ENCODE measurements at places on chromosomes 1 and 21.

DNA sequence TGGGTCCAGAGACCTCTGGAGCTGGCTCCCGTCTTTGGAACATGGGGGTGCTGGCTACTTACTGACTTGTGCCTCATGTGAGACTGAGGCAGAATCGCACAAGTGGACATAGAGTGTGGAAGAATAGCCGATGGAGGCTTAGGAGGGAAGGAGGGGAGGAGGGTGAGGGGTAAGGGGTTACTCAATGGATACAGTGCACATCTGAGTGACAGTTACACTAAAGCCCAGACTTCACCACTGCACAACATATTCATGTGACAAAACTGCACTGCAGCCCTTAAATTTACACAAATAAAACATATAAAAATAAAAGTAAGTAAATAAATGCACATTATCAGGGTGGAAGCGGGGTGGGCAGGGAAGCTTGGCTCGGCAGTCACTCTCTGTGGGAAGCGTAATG lies 197.7 kb upstream of the RAB4A start:
- no peak for DNase-seq

- no peak for DNase-seq
Measured at GRCh38 chr1:28113242-28113572, 24.8 kb upstream of the EYA3 start.

GRCh38 chr1:45016090-45016697 lies 4.1 kb downstream of the UROD start:
- no peak for DNase-seq

GRCh38 chr1:241589521-241589920 lies 50.6 kb downstream of the CHML start:
- no peak for DNase-seq

DNA sequence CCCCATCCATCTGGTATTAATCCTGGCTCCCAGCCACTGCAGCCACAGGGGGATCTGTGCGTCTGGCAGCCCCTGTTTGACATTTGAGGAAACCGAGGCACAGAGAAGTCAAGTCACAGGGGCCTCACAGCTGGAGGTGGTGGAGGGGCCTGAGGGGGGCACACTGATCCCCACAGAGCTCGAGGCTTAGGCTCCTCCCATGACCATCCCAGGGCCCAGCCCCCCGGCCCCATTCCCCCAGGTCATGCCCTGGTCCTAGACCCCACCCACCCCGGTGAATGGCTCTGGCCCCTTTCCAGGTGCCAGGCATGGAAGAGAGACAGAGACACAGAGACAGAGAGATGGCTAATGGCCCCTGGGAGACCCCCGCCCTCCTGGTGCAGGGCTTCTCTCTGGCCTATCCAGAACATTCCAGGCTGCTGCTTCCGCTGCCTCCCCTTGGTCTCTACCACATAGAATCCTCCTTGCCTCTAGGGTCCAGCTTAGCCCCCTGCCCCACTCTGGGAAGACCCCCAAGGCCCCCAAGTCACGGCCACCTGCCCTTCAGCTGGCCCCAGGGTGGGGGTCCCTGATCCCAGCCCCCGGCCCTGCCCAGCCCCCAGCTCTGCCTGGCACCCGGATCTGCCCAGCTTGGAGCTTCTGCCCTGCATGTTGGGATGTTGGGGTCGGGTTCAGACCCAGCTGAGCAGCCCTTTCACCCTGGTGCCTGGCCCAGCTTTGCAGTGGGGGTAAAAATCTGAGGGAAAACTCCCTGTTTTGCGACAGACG lies 29.2 kb upstream of the LRRC3 start:
- no peak for DNase-seq

DNA sequence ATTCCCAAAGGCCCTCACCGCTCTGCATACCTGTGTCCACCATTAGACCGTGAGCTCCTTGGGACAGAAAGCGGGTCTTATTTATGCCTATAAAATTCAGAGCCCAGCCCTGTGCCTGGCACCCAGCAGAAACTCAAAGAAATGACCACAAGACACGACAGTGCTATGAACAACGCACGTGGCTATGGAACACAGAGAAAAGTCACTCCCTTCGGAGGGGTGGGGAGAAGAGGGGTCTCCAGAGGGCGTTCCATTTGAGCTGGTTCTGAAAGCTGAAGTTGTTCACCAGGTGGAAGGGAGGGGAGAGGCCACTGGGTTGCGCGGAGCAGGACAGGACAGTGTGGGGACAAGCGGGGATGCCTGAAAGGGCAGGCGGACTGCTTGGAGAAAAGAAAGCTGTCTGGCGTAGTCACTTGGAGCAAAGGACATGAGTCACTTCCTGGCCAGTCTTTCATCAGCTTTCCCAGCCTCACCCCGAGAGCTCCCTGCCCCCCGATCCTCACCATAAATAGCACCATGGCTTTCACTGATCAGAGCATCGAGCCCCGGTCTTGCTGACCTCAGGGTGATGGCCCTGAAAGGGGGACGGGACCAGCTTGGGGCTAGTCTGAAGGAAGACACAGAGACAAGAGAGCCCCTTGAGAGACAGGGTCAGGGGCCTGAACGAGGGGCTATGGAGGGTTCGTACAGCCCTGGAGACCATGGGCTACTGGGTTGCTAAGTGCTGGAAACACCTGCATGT lies 28.5 kb downstream of the ECE1 start:
- no peak for DNase-seq

DNA sequence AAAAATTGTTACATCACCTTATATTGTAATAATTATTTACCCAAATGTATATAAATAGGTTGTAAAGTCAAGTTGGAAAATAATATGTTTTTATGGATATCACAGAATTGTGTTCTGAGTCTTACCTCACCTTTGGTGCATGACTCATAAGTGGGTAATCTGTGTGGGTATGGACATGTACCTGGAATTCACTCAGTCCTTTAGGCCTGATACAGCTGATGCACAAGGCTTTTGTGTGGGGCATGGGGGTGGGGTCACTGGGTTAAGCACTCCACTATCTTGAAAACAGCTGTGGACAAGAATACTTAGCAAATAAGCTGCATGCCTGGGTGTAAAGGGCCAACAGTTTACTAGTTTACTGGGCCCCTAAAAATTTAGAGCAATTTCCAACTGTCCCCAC lies 34.4 kb downstream of the INKA2 start:
- DNase-seq = no peak

DNA sequence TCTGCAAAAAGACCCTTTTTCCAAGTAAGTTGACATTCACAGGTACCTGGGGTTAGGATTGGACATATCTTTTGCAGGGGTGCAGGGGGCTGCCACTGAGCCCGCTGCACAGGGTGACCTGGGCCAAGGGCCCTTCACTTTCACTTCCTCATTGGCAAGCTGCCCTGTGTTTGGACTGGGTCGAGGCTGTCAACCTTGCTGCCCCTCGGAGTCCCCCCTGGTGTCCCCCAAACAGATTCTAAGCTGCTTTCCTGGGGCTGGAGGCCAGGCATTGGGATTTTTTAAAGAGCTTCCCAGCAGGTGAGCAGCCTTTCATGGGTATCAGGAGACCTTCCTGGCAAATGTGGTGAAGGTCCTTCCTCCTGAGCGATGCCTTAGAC lies 7.9 kb upstream of the UMODL1 start:
- DNase-seq = no peak

- DNase-seq = no peak
Measured at GRCh38 chr1:117574161-117574835, 31.6 kb upstream of the TENT5C start.

DNA sequence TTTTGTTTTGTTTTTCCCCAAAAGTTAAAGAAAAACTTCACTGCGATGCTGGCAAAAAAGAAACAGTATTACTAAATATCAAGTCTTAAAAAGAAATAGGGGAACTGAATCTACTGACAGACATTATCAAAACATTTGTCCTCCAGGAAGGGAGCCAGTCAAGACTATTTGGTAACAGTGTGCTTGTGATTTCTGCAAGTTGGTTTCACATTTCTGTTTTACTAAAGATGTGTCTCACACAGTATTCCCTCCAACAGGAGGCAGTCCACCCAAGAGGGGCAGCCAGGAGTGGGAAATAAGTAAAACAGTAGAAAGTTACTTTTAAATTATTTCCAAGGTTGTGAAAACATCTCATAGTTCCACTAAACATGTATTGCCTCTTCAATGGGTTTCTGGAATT lies 74.4 kb upstream of the SDC3 start:
- DNase-seq = no peak

DNA sequence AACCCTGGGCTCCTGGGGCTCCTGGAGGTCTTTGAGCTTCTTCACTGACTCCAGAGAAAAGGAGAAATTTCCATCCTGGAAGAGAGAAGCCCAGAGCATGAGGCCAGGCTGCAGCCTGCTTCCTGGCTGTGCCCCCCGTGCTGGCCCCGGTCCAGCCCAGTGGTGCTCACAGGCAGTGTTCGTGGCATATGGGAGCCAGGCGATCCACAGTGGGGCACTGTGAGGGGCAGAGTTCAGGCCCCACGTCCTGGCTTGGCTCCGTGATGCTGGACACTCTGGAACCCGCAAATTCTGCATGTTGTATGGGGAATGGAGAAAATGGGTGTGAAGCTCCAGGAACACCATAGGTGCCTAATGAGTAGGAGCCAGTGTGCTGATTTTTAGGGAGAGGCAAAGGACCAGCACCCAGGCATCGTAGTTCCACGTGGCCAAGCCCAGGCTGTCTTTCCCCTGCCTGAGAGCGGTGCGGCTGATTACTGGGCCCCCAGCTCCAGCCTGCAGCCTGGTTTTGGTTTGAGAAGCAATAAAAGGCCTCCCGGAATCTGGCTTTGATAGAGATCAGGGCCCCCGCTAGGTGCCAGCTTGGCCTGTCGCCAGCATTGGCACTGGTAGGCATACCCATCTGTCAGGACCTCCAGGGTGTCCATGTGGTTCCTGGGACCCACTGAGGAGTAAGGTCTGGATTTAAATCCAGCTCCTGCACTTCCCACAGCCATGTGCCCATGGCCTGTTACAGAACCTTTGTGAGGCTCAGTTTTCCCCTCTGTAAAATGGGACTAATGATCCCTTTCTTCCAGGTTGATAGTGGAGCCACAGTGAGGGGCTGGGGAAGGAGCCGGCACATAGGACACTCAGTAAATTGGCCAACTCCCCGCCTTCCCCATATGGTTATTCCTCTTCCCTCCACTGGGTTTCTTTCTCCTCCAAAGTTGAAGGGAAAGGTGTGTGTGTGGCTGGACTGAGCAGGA lies 725 bp downstream of the GUCA2A start:
- DNase-seq = no peak

DNA sequence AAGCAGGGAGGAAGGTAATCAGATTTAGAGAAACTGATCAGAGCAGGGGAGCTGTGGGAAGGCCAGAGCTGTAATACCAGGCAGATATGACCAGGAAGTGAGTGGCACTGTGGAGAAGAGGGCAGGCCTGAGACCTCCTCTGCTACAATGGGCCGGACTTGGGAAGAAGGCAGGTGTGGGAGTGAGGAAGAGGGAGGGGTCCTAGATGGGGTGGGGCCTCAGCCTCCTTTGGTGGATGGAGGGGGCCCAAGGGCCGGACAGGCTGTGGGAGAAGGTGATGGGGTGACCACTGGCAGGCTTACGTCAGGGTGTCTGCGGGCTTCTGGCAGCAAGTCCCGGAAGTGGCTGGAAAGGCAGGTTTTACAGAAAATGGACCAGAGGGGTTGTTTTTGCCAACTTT lies 5.0 kb upstream of the HPCA start:
- no peak for DNase-seq

GRCh38 chr1:27785781-27786455 lies 12.9 kb downstream of the STX12 start:
- DNase-seq = no peak

DNA sequence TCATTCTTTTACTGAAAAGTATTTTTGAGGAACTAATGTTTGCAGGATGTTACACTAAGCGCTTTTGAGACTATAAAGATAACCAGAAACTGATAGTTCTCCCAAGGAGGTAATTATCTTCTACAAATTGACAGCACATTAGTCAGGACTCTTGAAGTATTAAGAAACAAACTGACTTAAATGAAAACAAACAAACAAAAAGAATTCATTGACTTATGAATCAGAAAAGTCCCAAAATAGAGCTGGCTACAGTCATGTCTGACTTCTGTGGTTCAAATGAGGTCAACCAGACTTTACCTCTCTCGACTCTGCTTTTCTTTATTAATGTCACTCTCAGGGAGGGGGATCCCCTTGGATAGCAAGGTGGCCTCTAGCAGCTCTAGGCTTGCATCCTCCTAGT lies 296.8 kb downstream of the TPR start:
- no peak for DNase-seq

DNA sequence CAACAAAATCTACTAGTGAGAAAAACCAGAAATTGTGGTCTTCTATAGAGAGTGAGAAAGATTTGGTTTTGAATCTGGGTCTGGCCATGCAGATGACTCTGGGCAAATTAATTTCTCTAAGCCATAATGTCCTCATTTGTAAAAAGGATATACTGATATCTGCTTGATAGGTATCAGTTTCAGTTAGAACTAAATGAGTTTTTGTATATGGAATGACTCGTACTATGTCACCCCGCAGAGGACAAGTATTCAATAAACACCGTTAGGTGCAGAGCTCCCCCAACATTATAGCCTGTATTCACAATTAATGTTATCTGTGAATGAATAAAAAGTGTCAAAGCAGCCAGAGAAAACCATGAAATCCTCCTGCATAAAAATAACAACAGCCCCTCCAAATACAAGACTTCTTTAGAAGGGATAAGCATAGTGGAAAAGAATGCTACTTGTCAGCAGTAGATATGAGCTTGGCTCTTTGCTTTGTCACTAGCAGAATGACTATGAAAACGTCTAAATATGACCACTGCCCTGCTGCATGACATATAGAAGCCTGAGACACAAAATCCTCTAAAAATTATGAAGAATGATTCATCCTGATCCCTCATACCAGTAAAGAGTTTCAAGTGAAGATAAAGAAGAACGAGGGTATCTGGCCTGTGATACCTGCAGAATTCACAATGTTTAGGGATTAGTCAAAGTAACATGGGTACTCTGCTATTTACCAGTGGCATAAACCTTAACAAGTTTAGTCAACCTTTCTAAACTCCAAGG lies 17.8 kb downstream of the SCAF4 start:
- DNase-seq = no peak

Data from stimulated activated CD4-positive, alpha-beta T cell treated with anti-CD3 and anti-CD28 coated beads, Interleukin-4, amount 100 ng/mL, for 24 hours (primary cell).